ENCODE measurements at places on chromosomes 5 and 9. TPM values are rescaled to one million over a fixed set of nuclear protein-coding genes. Genes with fewer than 3 reads are reported as not detected.
A peak's percentile ranks its signal among the peaks of the same experiment; 100 is the strongest.

The HTR1A gene
- total RNA-seq = not detected

- DNase-seq = no peak
Measured at GRCh38 chr5:167336161-167336560, 955.3 kb upstream of the WWC1 start.

The KCNT1 gene
- total RNA-seq = not detected

DNA sequence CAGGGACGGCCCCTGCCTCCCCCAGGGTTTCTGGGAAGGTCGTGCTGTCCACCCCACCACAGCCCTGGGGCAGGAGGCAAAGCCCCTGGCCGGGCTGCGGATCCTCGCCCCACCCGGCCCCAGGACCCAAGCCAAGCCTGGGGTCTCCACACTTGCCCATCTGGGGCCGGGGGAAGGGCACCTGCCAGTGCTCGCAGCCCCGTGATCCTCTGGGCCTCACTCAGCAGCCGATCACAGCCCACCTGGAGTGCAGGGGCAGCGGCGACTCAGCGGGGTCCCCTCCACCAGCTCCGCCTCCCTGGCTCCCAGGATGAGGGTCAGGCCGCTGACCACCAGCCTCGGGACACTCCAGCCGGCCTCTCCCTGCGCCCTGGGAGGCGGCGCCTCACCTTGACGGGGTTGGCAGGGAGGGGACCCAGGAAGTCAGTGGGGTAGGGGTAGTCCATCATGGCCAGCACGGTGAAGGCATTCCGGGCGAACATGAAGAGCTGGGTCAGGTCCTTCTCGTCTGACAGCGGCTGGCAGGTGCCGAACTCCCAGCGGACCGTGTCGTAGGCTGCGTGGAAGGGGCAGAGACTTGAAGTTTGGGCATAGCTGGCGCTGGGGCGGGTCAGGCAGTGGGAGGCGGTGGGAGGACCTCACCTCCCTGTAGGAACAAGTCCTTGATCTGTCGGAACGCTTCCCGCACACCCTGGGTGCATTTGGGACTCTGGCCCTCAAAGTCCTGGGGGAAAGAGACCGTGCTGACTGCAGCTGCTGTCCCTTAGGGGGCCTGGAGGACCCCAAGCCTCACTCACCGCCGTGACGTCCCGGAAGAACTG, 1.8 kb downstream of the DPP7 start:
- no peak for DNase-seq

DNA sequence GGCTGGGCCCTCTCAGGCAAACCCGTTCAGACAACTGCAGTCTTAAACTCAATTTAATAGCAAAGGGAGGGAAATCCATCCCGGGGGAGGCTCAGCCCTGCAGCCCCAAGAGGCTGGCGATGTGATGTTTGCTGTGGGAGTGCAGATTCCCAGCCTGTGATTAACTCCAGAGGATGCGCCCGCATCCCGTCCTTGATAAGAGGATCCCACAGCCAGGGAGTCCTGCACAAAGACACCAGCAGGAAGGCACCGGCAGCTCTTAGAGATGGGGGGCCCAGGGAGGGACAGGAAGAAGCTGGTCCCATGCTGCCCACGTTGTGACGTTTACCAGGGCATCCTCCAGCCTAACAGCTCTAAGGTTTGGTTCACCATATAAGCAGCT, 64.7 kb downstream of the MRPL36 start:
- no peak for DNase-seq

GRCh38 chr5:140611020-140611521, 21.9 kb downstream of the CD14 start:
- no peak for DNase-seq

- peak; percentile 53 for DNase-seq
Measured at GRCh38 chr9:133950629-133951111, 41.5 kb downstream of the VAV2 start.

- peak; percentile 73 for DNase-seq
Measured at GRCh38 chr5:172952034-172952511, 7.2 kb upstream of the RPL26L1 start.

The CCNO gene
- total RNA-seq = 3.3 TPM

The ETF1 gene
- total RNA-seq = 136 TPM

The FGFR4 gene
- not detected for total RNA-seq

DNA sequence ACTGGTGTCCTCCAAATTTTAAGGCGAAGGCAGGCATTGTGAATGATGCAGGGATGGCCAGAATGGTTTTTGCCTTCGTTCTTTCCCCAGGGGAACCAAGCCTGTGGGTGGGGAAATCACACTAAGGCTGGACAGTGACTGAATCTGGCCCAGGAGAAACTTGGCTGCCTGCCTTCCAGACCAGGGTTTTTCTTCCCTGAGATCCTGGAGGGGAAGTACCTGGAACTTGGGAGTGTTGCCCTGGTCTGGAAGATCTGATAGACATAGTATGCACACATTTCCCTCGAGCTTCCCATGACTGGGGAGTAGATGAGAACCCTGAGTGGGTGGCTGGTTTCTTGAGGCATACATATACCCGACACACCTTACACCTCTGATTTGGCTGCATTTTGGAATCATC, 664 bp upstream of the IL11RA start:
- DNase-seq = peak; percentile 75

GRCh38 chr5:112579599-112580170, 158.0 kb upstream of the APC start:
- no peak for DNase-seq

GRCh38 chr5:159100025-159100781, 487 bp upstream of the EBF1 start:
- DNase-seq = peak; percentile 97

- no peak for DNase-seq
Measured at GRCh38 chr5:19388391-19388790, 599.6 kb downstream of the CDH18 start.

The MCIDAS gene
- total RNA-seq = not detected

The SLC6A7 gene
- not detected for total RNA-seq

Data from GM23248 (cell line).